ENCODE measurements at places on chromosomes 4 and X.

- no peak for DNase-seq
Measured at GRCh38 chrX:7059214-7059838, 88.2 kb upstream of the STS start.

DNA sequence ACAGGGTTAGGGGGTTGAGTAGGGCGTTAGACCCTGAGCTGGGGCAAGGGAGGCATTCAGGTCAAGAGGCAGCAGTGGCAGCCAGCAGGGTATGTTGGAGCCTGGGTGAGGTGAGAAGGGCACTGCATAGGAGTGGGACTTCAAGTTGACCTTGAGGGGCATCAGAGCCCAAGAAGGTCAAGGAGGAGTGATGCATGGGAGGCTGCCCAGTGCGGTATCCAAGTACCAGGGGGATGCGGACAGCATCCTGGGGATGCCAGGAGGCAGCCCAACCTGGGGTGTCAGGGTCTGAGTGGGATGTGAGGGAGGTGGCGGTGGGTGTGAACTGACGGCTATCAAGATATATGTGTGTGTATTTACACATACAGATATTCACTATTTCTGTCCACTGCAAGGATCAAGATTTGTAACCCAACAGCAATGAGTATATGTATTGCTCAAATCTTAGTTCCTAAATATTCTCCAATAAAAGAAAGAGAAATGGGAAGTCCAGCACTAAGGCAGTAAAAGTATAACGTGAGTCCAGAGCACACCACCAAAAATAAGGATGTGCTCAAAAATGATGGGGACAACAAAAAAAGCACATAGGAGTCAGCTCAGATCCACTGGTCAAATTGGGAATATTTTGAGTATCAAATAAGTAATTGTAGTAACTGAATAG, 9.8 kb upstream of the DCLK2 start:
- DNase-seq = no peak

DNA sequence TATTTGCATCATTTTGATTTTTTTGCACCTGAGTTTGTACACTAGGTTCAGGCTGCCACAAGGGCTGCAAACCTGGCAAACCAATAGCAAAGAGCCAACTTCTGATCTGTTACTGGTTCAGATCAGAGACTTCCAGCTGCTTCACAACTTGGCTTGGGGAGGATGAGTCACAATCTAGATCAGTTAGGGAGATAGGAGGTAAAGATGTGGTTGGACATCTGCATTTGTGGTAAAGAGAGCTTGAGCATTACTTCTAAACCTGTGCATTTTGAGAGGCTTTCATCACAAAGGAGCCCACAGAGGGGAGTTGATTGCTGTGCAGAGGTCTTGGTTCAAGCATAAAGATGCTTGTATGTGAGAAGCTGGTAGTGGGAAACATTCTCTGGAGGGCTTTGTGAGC, 34.5 kb downstream of the LINC00632 start:
- no peak for DNase-seq

DNA sequence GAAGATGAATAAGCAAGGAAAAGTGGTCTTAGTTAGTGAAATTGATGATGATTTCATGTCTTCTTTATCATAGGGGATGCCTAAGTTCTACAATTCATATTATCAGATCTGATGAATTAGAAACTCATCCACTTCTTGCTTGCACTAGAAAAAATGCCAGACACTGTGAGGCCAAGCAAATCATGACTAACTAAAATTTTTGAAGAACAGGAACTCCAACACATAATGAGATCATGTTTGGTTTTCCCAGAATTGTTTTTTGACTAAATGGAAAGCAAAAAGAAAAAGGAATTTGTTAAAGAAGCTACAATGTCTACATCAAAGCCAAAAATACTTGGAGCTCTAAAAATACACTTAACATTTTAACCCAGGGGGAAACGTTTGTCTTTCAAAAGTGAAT, 120.4 kb downstream of the ARSF start:
- no peak for DNase-seq

DNA sequence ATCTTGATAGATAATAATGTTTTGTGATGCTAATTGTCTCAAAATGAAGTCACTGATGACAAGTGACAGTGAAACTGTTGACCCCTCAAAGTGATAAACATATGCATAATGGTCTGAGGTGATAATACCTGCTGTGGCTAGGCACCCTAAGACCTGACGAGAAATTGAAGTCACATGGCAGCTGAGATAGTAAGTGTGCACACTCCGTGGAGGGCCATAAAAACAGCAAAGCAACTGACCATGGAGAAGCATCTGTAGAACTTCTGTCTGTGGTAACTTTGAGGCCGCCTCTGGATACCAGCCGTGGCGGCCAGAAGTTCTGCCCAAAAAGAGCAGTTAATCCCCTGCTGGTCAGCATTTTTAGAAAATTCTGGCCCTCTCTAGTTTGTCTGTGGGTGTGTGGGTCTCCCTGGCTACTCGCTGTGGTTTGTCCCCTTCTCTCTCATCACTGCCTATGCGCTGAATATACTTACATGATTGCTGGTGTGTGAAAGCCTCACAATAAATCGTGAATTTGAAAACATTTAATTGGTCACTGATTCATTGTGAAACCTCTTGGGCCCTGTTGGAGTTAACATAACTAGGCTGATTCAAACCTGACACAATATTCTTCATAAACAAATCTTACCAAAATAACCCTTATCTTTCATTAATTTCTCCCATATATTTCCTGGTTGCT, 50.6 kb downstream of the CCDC149 start:
- no peak for DNase-seq
